Pulmonary artery endothelial cell (primary cell): ENCODE measurements at places on chromosomes 7 and 10. TPM values are rescaled to one million over a fixed set of nuclear protein-coding genes. Genes with fewer than 3 reads are reported as not detected.

- DNase-seq, result no peak
Observed at GRCh38 chr10:36473122-36473521, 652.3 kb upstream of the ANKRD30A start.

GRCh38 chr10:116182426-116182825 lies 90.6 kb downstream of the GFRA1 start:
- no peak for DNase-seq

GRCh38 chr7:65304175-65304574 lies 69.5 kb upstream of the ZNF92 start:
- DNase-seq, result no peak

GRCh38 chr10:86370006-86370585 lies 3.5 kb upstream of the GRID1 start:
- no peak for DNase-seq

GRCh38 chr7:78301407-78301806 lies 502.8 kb downstream of the PHTF2 start:
- no peak for DNase-seq

- DNase-seq, result no peak
Observed at GRCh38 chr10:78045237-78045636, 11.6 kb downstream of the RPS24 start.

DNA sequence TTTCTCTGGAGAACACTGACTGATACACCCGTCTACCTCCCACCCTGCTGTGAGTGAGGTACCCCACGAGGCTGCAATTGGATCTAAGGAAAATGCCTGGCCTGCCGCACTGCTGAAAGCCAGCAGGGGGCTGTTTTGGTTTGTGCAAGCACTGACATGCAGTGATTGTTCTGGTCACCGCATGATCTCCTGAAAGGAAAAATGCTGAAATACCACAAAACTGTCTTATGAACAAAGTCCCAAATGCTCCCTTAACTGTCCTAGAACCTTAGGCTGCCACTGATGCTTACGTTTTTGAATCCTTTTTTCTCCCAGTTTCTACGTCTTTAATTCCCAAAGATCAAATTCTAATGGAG lies 132.7 kb downstream of the JCAD start:
- DNase-seq, result no peak

GRCh38 chr10:4242561-4243035 lies 457.6 kb upstream of the KLF6 start:
- DNase-seq, result peak; percentile 68

DNA sequence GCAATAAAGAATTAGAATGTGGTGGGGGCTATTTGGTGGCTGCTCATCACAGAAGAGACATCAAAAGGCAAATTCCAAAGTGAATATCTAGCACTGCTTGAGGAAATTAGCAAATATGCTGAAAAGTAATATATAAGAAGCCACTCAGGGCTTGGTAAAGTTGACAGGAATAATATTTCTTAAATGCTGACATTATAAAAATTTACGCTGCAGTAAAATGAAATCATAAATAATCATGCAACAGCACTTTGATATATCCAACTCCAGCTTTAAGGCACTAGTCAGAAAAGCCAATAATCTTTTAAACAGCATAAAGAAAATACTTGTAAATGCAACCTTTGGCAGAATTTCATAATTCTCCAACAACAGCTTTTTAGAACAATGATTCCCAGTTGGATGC lies 36.9 kb downstream of the DNAJC12 start:
- no peak for DNase-seq

DNA sequence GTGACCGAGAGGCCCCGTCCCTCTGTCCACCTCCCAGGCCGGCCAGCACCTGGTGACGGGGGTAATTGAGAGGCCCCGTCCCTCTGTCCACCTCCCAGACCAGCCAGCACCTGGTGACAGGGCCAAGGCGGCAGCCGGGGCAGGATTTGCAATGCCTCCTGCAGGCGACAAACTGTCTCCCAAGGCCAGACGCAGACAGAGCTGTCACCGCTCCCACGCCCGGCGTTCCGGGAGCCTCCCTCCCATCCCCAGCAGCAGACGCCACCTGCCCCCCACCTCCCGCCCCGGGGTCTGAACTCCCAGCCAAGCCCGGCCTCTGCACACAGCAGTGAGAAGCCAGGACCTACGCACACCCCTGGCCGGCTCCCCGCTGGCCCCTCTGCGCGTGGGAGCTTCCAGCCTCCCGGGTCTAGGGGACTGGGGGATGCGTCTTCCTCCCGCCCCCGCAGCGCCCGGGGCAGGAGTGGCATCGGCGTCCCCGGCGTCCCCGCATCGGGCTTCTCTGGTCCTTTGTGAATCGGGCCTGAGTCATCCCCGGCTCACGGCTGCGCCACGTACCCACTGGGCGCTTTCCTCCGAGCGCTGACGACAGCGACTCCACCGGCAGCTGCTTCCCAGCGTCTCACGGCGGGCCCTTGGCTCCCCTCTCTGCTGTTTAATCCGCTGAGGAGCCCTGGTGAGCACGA lies 95.1 kb upstream of the DIP2C start:
- no peak for DNase-seq

GRCh38 chr10:34768261-34768971 lies 46.7 kb downstream of the PARD3 start:
- no peak for DNase-seq

DNA sequence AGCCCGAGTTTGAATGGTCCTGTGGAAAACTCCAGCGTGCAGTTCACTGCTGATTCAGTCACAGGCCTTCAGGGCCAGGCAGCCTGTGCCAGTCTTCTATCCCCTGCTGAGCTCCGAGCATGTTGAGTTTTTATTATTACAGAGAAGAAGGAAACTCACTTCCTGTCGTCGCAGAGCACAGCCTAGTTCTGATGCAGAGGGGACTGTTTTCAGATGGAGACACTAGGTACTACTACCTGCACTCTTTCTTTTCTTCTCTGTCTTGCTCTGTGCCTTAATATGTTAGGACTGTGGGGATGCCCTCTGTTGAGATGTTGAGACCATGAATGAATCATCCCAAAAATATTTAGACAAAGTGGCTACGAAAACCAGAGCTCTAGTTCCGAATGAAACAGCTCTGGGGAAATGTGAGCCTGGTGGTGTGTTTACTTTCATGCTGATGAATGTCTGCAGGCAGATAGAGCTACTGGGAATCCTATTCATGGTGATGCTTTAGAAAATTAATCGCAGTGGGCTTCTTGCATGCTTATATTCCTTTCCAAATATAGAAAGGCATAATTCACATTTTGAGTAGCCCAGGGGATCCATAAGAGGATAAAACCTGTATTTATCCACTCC lies 29.6 kb downstream of the CASP7 start:
- DNase-seq, result no peak

DNA sequence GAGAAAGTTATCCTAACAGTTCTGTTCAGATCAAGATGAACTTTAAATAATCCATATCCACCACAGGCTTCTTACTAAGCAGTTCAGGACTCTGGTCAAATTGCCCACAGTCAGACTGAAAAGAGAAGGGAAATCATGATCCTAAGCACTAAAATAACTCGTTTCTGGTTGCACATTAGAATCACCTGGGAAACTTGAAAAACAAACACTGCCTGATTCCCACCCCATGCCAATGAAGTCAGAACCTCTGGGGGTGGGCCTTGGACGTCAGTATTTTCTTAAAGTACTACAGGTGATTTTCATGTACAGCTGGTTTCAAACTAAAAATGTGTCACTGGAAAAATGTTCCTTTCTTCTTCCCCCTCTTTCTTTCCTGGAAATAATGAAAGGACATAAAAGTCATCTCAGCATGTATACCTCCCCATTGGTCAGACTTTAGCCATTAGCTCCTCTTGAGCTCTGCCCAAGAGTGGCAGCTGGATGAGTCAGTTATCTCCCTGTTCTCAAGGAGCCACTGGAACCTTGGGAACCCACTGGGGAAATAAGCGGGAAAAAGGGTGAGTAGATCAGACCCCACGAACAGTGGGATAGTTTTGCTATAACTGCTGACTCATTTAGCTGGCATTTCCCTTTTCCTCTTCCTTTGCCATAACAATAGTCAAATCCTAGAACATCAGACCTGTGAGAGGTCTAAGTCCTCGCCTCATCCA lies 75.3 kb upstream of the IL6 start:
- peak; percentile 94 for DNase-seq

- DNase-seq, result no peak
Observed at GRCh38 chr10:127934383-127934782, 27.5 kb downstream of the PTPRE start.

DNA sequence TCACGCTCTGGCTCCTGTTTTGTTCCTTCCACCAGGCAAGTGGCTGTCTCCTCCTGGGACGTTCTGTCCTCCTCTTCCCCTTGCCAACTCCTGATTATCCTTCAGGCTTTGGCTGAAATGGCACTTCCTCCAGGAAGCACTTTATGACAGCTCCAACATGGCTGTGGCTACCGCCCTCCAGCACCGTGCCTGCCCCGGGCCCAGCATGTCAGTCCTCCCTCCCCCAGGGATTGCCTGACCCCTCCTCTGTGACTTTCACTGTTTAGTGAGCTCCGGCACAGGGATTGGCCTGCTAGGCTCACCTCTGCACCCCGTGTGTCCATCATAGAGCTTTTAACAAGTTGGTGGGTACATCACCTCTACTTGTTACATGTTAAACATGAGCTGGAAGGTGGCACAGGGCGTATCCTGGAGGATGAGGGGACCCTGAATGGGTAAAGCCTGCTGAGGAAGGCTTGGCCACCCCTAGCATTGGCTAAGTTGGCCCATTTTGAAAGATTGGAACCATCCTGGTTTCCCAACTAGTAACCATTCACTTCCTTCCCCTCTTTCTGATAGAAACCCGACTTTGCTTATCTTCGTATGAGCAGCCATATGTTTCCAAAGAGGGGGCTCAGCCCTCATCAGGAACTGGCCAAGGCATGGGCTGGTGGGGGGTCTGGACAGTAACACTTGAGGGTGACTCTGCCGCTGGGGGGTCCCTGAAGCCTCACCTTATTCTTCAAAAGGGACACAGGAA lies 10.5 kb upstream of the ADAMTS14 start:
- DNase-seq, result no peak

Gene FAM237B
- not detected in 2 replicates for total RNA-seq

Gene CNPY1
- not detected in 2 replicates for total RNA-seq

Gene SHH
- total RNA-seq, result 0.20 TPM in 1 of 2 replicates, not detected in the other

Gene INSYN2A
- not detected in 2 replicates for total RNA-seq
